ENCODE measurements at places on chromosomes 6 and 20.

- no peak for DNase-seq
Observed at GRCh38 chr6:112233847-112234246, 20.5 kb downstream of the LAMA4 start.

GRCh38 chr6:45650524-45651135 lies 272.9 kb upstream of the SUPT3H start:
- DNase-seq: no peak

GRCh38 chr20:32894711-32895355 lies 36.1 kb downstream of the EFCAB8 start:
- no peak for DNase-seq

- DNase-seq: no peak
Observed at GRCh38 chr20:44015733-44016103, 101.1 kb downstream of the TOX2 start.

GRCh38 chr20:62780696-62781095 lies 15.6 kb upstream of the MRGBP start:
- no peak for DNase-seq

Data from SK-N-MC (cell line).